ENCODE measurements at places on chromosomes 7 and 10.
A peak's percentile ranks its signal among the peaks of the same experiment; 100 is the strongest.

- DNase-seq, result no peak
These were observed 382.5 kb upstream of the SORCS1 start for GRCh38 chr10:107546986-107547385.

GRCh38 chr10:69124563-69125268, 738 bp downstream of the VPS26A start:
- DNase-seq, result peak; percentile 71

DNA sequence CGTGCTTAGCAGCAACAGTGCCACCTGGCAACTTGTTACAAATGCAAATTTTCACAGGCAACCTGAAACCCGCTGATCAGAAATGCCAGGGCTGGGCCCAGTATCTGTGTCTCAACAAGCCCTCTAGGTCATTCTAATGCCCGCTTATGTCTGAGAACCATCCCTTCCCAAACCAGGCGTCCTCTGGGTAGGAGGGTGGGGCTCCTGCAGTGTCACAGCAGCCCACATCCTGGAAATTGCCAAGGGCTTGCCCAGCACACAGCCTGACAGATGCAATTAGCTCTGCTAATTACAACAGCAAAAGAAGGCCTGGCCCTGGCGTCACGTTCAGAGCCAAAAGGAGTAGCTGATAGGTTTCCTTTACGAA, 15.9 kb downstream of the ITPRIP start:
- no peak for DNase-seq

DNA sequence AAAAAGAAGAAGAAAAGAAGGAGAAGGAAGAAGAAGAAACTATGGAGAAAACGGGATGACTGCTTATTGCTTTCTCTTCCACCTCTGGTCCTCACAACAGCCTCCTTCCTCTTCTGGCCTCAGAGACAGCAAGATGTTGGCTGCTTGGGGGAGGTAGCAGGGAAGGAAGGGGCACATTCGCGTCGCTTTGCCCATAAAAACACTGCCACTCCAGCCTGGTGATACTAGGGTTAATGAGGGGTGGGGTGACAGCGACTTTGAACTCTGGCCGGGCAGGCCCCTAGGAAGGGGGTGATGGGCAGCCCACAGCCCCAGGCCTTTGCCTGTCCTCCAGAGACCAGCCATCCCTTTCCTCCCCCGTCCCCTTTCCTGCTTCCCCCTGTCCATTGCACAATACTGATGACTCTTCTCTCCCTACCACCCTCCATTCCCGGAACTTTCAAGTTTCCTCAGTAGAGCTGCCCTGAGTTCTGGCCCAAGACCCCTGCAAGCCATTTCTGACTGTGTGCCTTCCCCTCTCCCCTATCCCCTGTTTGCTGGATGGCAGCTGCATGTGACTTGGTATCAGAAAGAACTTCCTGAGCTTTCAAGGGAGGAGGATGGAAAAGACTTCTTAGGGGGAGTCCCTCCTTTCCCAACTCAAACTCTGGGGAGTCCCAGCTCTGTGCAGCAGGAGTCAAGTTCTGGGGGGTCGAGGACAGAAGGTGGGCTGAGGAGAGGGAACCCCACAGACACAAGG, 2.2 kb upstream of the CUEDC2 start:
- no peak for DNase-seq

GRCh38 chr7:4714767-4715409, 32.8 kb downstream of the FOXK1 start:
- no peak for DNase-seq

DNA sequence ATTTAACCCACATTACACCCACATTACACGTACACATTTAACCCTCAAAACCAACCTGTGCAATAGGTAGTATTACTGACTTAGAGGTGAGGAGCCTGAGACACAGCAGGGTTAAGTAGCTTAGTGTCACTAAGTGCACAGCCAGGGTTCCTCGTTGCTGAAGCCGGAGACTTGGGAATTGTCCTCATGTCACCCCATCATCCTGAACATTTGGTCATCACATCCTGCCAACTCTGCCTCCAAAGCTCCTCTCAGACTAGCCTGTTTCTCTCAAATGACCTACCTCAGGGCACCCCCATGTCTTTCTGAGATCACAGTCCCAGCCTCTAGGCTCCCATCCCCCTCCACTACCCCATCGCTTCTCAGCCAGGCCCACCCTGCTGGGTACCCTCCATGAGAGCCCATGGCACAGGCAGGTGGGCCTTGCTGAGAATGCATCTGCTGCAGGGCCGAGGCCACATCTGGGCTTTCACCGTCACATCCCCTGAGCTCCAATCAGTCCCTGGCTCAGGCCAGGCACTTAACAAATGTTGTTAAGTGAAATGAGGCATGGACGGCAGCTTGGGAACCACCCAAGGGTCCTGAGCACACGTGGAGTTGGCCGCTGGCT, 21.1 kb upstream of the PCBD1 start:
- DNase-seq, result no peak

DNA sequence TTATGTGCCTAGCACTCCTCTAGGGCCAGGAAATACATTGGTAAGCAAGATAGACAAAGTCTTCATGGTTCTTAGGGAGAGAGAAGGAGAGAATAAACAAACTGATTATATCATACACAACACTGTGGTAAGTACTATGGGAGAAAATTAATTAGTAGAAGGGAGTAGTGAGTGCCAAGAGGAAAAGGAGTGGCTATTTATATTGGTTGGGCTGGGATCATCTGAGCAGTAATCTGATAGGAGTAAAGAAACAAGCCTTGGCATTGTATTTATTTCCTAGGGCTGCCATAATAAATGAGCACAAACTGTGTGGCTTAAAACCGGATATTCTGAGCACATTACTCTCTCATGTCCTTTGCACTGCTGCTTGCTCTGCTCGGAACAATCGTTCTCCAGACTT, 158.1 kb upstream of the PHF14 start:
- no peak for DNase-seq

- peak; percentile 30 for DNase-seq
These were observed at the start of gene NPY for GRCh38 chr7:24283897-24284698. TSS of gene NPY (plus strand) at chr7:24284190. CDS start at chr7:24285241, 1,051 bp downstream.

- DNase-seq, result no peak
These were observed 17.6 kb downstream of the UNC5B start for GRCh38 chr10:71229726-71230655.

DNA sequence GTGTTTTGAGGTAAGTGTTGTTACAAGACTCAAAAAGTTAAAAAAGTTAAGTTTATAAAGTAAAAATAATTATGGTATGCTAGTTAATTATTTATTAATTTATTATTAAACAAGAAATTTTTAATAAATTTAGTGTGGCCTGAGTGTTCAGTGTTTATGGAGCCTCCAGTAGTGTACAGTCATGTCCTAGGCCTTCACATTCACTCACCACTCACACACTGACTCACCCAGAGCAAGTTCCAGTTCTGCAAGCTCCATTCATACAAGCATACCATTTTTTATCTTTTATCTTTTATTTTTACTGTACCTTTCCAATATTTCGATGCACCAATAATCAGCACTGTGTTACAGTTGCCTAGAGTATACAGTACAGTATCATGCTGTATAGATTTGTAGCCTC, 381.2 kb upstream of the MGMT start:
- no peak for DNase-seq

GRCh38 chr10:78442836-78443550, 409.3 kb downstream of the RPS24 start:
- DNase-seq, result no peak

All from GM06990 (cell line).